ENCODE measurements at places on chromosomes 2 and 18.

GRCh38 chr2:210169516-210170195 lies 1.6 kb downstream of the KANSL1L start:
- DNase-seq, result no peak

DNA sequence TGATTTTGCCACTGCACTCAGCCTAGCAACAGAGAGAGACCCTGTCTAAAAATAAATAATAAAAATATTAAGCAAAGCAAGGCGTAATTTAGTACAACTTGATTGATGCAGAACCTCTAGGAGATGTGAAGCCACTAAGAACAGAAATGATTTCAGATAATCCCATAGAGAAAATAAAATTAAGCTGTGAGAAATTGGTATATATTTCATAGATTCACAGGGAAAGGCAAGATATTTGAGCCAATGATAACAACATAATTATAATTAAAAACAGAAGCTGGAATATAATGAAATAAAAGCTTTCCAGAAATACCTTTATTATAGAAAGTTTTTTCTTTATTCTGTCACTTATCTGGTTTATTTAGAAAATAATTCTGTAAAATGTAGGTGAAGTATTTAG lies 88.9 kb upstream of the GULP1 start:
- DNase-seq, result no peak

- no peak for DNase-seq
These were observed 47.3 kb upstream of the NDUFV2 start for GRCh38 chr18:9055185-9055584.

DNA sequence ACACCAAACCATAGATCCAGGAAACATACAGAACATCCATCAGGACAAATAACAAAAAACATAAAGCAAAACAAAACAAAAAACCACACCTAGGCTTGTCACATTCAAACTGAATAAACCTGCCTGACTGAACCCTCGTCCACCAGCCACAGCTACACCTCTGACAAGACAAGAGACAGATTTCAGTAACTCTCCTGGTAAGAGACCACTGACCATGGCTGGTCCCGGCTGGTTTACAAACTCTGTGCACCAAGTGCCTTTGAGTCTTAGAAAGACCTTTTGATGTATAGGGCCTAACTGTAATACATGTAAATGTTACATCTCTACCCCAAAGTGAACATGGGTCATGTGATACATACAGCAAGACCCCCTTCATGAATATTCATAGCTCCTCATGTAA lies 4.8 kb upstream of the SLC66A2 start:
- no peak for DNase-seq

DNA sequence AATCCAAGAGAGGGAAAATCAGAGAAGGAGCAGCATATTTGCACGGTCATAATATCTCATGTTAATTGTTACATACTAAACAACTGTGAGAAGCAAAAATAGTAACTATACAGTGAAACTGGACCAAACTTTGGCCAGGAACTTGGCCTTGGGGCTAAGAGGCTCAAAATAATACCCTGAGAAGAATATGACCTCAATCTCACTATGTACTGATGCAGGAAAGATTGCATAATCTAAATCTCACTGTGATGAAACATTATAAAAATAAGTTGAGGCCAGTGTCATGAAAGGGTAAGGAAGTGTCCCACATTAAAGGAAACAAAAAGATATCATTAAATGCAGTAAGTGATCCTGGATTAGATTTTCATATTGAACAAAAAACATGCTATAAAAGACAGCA lies 36.5 kb downstream of the ZRANB3 start:
- no peak for DNase-seq

DNA sequence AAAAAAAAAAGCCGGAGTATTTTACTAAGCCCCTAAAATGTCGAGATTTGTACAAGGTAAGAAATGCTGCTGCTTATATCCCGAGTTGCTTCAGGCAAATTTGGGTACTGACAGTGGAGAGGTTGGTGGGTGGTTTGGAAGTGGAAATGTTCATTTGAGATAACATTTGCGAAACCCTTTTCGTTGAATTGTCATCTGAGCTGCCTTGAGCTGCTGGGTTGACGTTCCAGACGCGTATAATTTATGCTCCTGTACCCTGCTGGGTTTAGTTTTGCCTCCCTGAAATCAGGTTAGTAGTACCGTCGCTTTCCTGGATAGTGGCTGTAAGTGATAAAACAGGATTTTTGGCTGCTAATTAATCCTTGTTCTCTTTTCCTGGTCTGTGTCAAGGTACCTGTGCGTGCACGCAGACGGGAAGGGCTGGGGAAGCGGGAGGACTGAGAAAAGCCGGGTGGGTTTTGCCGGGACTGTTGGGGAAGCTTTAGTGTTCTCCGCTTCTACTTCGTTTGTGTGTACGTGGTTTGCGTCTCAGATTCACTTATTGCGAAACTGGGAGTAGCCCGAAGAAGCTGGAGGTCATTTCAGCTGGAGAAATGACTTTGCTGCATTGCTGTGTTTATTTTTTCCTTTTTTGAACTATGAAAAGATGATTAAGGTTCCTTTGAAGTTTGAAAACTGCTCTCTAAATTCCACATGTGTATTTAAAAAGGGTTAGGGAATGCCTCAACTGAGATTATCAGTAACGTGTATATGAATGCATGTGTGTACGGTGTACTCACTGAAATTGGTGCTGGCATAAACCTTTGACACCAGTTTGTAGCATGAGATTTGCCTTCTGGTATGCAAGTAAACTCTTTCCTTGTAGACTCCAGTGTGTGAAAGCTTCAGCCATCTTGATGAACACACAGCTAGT lies 709 bp downstream of the UGP2 start:
- peak; percentile 11 for DNase-seq

DNA sequence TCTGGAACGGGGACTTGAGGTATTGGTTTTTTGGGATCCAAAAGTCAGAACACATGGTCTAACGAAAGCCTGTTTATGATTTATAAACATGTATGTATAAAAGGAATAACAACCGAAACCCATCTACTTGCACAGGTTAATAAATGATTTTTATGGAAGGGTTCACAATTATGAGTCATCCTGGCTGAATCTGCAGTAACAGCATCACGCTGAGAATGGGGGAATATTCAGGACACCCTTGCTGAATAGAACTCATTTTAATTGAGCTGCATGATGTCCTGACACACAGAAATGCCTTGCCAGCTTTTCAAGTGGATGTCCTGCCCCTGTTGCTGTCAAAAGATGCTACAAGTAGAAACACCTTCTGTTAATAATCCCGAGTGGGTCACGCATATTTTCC lies 54.7 kb upstream of the TGFA start:
- no peak for DNase-seq

- DNase-seq, result no peak
These were observed 182.2 kb downstream of the EPHA4 start for GRCh38 chr2:221389904-221390303.

DNA sequence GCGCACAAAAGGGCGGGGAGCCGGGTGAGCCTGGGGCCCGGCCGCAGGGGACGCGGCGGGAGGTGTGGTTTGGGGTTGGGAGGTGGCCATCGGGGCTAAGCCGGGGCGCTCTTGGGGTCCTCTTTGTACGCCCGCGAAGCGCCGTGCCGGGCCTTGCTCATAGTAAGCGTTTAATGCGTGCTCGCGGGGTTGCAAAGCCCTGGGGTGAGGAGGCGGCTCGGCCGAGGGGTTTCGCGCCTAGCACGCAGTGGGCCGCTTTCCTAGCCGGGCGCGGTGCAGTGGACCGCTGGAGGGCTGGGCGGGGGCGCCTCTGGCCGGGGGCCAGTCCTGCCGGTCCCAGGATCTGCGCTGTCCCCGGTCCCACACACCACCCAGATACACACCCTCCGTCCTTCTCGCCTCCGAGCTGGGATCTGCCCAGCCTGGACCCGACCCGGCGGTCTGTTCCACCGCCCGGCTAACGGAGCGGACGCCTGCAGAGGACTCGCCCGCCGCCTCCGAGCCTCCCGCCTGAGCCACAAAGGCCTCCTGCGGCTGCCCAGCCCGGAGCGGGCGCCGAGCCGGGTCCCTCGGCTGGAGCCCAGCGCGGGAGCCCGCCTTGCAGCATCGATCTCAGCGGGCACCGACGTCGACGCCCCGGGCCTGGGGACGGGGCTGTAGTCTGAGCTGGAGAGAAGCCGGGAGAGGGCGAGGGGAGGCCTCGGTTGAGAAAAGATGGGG lies 564 bp downstream of the DPYSL5 start:
- DNase-seq, result peak; percentile 49

DNA sequence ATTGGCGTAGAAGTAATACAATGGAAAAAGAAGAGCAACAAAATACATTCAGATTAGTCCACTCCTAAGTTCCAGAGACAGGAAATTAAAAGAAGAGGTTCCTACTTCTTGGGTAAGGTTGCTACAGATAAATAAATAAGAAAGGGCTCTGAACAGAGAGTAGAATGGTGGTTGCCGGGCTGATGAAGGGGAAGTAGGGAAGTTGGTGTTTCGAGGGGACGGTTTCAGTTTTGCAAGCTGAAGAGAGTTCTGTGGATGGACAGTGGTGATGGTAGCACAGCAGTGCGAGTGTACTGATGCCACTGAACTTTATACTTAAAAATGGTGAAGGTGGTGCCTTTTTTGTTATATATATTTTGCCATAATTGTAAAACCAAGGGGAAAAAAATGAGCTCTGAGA lies 48.2 kb downstream of the CABYR start:
- no peak for DNase-seq

- DNase-seq, result no peak
These were observed 318.9 kb upstream of the SYT4 start for GRCh38 chr18:43596105-43596712.

GRCh38 chr2:25989154-25989553 lies 6.9 kb upstream of the KIF3C start:
- DNase-seq, result no peak

- DNase-seq, result no peak
These were observed 37.2 kb downstream of the KYNU start for GRCh38 chr2:142914507-142915313.

DNA sequence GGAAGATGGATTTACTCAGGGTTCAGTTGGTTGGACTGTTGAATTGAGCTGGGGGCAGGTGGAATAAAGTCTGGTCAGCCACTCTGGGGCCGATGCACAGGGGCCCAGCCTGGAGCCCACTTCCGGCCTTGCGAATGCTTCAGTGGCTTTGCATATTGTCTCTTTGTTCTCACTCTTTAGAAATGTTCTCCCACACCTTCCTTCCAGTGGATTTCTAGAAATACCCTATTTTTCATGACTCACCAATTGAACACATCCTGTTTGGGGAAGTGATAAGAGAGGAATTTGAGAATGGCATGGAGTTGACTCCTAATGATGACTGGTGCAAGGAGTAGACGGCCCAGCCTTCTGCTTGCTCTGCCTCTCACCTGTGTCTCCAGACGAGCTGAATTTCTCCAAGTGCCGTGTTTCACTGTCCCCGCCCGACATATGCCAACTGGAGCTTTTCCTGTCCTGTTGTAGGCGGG lies 28.1 kb downstream of the ASAP2 start:
- DNase-seq, result no peak

- no peak for DNase-seq
These were observed 19.3 kb downstream of the PTMA start for GRCh38 chr2:231727621-231728020.

DNA sequence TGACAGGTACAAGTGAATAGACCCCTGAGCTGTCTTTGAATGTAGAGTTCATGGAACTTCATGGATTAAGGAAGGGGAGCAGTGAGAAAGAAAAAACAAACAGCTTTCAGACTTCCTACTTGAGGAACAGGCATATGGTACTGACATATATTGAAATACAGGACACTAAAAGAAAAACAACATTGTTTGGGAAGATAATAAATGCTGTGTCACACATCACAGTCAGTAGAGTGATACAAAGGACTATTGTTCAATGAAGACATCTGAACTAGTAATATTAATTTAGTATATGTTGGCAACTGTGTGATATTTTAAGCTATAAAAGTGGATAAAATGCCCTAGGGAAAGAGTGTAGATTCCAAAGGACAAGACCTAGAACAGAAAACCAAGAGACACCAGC lies 3.3 kb downstream of the DSC2 start:
- no peak for DNase-seq

DNA sequence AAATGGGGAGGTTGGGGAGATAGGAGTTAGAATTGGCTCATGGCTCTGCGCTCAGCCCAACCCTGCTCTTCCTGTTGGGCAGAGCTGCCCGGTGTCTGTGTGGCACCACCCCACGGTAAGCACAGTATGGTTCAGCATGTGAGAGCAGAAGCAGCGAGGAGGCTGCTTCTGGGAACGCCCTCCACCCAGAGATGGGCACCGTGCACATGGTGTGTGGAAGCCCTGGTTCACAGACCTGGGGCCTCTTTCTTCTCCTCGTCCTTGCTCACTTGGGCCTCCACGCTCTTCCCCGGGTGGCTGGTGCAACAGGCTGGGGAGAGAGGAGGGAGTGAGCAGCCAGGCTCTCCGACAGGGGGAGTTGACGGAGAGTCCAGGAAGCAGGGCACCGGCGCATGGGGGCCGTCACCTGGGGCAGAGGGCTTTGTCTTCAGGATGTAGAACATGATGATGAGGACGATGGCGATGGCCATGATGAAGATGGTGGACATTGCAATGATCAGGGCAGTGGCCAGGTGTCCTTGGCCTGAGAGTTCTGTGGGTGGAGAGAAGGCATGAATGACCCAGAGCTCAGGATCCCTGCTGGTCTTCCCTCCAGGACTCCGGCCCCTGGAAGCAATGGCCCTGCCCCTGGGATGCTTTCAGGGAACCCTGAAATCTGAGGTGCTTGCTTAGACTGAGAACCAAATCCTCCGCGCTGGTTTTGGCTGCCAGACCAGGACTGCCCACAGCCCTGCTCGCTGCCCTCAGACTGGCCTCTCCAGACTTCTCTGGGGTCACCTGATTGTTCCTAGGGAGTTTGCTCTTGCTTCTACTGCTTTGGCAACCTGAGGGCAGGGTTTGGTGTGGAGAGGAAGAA lies 78.3 kb downstream of the EDAR start:
- DNase-seq, result no peak

GRCh38 chr2:162241571-162241970 lies 1.7 kb downstream of the FAP start:
- no peak for DNase-seq

DNA sequence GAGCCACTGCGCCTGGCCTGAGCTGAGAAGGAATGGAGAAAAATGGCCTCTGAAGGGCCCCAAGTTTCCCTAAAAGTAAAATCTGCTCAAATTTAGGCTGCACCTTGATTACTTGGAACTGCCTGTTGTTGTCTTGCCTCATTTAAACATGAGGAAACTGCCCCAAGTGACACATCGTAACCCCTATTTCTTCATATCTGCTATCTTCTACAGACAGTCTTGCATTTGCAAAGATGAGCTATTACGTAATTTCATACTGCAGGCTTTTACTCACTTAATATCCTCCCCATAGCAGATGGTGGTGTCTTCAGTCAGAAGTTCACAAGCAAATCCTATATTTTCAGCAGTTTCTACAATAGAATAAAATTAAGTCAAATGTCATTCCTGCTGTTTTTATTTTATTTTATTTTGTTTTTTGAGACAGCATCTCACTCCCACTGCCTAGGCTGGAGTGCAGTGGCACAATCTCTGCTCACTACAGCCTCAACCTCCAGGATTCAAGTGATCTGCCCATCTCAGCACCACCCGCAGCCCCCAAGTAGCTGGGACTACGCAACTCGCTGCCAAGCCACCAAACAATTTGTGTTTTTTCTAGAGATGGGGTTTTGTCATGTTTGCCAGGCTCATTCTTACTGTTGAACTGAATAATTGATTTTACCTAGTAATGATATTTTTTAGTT lies 45.3 kb upstream of the NARS1 start:
- no peak for DNase-seq

GRCh38 chr2:86491088-86491487 lies 49.9 kb downstream of the KDM3A start:
- DNase-seq, result no peak

Data from NCI-H1092 (cell line).